ENCODE measurements at places on chromosomes 3 and 15.

- DNase-seq: no peak
Observed at GRCh38 chr3:147775816-147776530, 366.8 kb downstream of the ZIC1 start.

DNA sequence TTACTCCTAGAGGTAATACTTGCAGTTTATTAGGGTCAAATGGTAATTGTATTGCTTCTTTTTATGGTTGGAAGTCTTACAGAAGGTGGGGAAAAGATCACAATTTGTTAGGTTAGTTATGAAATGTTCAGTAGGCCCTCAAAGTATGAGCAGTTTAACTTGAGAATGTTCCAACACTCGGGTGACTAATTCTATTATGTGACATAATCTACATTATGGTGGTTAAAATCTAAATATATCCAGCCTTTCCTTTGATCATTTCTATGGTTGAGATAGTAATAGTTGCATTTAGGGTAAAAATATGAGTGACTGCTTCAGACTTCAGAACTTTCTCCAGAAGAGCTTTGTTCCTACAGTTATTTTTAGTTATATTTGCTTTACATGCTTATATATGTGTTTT is 19.6 kb upstream of the FBXO22 start:
- DNase-seq: no peak

DNA sequence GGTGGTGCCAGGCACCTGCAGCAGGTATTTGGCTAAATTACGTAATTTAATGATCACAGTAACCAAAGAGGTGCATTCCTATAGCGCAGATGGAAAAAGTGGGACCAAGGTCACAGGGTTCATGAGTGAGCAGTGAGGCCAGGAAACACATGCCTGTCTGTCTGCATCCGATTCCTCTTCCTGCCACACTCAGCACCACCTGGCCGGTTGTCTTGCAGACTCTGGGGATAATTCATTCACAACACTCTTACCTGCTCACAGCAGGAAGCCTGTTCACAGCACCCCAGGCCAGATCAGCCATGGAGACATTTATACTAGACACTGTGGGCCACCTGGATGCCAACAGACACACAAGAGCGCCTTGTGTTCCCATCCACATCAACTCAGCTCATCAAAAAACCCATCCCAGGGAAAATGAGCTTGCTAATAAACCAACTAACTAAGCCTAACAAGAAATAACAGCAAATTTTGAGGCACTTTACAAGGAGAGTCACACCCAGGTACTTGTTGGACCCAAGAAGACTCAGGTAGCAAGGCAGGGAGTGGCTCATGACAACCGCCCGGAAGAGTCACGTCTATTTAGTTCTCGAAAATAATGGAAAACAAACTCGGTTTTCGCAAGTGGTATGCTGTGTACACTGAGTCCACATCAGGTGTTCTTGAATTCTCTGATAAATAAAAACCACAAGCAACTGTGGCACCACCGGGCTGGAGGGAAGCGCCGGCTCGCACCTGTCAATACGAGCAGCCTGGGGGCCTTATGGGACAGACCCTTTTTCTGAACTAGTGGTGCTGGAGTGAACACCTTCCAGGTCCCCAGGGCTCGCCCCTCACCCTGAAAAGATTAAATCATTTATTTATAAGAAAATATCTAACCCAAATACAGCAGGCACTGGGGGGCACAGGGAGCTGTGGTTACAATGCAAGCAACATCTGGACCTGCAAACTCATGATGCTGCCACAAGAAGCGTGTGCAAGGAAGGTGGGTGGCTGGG is 40.5 kb downstream of the FAM174B start:
- DNase-seq: no peak

DNA sequence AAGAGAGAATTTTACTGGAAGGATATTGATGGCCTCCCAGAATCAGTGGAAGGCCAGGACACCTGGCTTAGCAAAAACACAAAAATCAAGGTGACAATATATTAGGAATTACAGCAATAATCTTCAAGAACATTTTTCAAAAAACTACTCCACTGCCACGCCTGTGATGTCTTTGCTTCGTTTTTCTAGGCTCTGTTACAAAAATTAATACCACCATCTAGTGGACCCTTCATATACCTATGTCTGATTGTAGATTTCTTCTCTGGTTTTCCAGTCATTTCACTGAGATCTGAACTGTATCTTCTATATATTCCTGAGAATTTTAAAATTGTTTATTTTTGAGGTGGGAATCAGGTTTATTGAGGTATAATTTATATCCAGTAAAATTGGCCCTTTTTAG is 5.6 kb upstream of the SLC33A1 start:
- DNase-seq: no peak

GRCh38 chr15:99106417-99107220 is 1.7 kb downstream of the SYNM start:
- DNase-seq: no peak

DNA sequence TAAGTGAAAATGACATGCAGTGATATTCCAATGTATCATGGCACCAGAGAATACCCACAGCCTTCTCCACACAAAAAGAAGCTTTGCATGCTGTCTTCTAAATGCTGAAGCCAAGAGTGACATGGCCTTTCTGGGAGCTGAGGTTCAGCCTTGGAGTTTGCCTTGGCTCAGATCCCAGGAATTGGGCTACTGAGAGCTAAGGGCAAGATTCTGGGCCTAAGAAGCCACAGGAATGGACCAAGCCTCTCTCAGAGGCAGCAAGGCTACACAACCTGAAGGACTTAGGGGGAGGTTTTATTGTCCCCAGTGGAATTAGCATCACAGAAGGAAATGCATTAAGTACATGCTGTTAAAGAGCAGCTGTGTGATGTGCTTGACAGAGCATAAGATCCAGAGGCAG is 1078.5 kb downstream of the TUSC7 start:
- no peak for DNase-seq

DNA sequence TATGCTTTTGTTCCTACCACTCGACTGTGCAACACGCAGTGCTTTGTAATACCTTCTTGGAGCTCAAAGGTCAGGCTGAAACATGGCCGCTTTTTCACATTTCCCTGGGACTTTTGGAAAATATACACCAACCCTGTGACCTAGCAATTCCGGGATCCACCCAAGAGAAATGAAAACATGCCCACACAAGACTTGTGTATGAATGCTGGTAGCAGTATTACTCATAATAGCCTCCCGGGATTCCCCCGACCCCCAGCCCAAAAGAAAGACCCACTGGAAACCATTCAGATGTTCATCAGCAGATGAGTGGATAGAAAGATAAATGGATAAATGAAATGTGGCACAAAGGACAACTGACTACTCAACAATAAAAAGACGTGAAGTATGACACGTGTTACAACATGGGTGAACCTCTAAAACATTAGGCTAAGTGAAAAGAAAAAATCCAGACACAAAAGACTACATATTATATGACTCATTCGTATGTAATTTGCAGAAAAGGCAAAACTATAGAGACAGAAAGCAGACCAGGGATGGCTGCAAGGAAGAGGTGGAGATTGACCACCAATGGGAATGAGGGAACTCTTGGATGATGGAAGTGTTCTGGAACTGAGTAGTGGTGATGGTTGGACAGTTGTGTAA is 104.1 kb downstream of the PGPEP1L start:
- DNase-seq: no peak

DNA sequence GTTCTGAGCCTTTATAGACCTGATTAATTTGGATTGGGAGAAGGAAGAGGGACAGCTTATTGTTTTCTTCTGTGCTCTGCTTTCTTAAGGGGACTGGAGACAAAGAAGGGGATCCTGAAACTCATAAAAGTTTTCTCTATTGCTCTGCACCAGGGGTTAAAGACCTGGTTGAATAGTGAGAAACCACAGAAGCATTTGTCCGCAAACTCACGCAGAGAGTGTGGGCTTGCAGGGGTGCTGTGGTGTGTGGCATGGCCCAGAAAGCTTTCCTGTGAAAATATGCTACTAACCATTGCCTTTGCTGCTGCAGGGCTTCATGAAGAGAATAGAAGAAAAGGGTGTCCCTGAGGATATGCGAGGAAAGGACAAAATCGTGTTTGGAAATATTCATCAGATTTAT is 73.1 kb upstream of the UMPS start:
- DNase-seq: no peak

DNA sequence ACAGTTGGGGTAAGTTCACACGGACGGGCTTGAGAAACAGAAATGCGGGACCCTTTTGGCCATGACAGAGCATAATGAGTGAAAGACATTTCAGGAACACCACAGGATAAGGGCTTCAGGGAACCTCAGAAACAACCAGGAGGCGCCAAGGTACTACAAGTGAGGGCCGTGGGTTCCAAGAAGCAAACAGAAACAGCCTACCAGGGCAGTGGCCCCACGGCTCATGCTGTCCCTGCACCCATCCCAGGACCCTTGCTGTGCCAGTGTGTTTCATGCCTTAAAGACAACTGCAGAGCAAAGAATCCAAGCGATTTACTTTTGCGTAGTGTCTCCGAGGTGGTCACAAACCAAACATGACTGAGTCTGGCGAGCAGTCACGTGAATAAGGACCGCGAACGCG is 54.0 kb downstream of the RUBCN start:
- no peak for DNase-seq

- no peak for DNase-seq
Observed at GRCh38 chr3:161401389-161401788, 30.1 kb upstream of the SPTSSB start.

Data from T-helper 2 cell (primary cell).